Adrenal gland (tissue), 19 donors: ENCODE measurements at places on chromosomes 7 and 10. TPM values are rescaled to one million over a fixed set of nuclear protein-coding genes. Genes with fewer than 3 reads are reported as not detected.

The SLC26A4 gene
- total RNA-seq, result 0.36 TPM

GRCh38 chr7:75808106-75808505 lies 5.5 kb downstream of the CCL24 start:
- H3K36me3 ChIP-seq, result no peaks in the 10 kb centered on the region
- peak; percentile 26 for DNase-seq
- no peak overlapping the region for H3K27ac ChIP-seq
- H3K4me3 ChIP-seq, result no peak overlapping the region

The ADIRF gene
- 3.3 TPM for total RNA-seq

The TMEM236 gene
- 0.44 TPM for total RNA-seq

DNA sequence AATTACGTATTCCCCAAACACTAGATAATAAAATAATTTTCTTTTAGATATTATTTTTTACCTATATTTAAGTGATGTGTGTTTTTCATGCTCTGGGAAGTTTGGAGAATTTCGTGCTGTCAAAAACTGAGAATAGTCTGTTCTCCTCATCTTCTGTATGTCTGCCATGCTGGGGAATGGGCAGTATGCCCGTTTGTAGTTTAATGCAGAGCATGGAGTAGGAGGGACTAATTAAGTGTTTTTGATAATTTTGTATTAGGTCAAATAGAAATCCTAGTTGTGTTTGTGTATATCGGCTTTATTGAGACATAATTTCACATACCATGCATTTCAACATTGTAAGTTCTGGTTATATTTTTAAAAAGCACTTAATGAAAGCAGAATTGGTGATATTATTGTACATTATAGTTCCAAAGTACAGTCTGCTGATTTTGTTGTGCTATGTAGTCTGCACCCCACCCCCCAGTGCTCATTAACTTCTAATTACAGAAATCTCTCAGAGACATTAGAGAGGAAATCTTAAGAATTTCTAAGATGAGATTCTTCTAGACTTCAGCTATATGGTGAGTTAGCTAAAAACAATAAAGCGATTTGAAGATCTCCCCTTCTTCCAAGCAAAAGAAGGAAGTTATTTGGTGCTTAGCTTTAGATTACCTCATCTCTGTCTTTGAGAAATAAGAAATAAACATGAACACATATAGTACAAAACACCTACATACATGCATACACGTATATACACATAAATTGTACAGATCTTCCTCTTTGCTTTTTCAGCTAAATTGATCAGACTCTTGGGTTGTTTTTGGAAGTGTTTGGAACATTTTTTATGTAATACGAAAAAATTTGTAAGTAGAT lies 22.2 kb downstream of the ZRANB1 start:
- no peaks in the 10 kb centered on the region for H3K36me3 ChIP-seq
- H3K4me1 ChIP-seq, result no peaks in the 10 kb centered on the region
- no peaks in the 10 kb centered on the region for H3K27me3 ChIP-seq

The FOXP2 gene
- total RNA-seq, result 1.1 TPM

GRCh38 chr10:69738071-69738470 lies 63.6 kb upstream of the COL13A1 start:
- no peak overlapping the region for H3K4me3 ChIP-seq
- H3K36me3 ChIP-seq, result no peaks in the 10 kb centered on the region
- no peaks in the 10 kb centered on the region for H3K4me1 ChIP-seq
- no peak overlapping the region for H3K27ac ChIP-seq

The RUFY2 gene
- 24.5 TPM for total RNA-seq
